ENCODE measurements at places on chromosomes 5 and 9.

DNA sequence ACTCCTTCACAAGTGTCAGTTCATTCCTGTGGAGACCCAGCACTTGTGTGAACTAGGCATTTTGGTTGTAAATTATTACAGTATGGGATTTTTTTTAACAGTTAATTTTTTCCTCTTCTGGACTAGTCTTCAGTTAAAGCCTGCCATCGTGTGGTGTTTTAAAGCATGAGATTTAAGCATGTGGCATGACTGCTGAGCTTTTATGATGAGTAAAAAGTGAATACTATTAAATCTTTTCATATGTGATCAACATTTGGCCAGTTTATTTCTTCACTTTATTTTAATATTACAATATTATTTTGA lies 25.0 kb downstream of the LMNB1 start:
- no peak overlapping the region for H3K27ac ChIP-seq
- H3K36me3 ChIP-seq = peaks cover 8% of the 10 kb centered on the region
- H3K27me3 ChIP-seq = no peaks in the 10 kb centered on the region
- H3K4me1 ChIP-seq = peaks cover 2% of the 10 kb centered on the region
- H3K4me3 ChIP-seq = no peak overlapping the region

DNA sequence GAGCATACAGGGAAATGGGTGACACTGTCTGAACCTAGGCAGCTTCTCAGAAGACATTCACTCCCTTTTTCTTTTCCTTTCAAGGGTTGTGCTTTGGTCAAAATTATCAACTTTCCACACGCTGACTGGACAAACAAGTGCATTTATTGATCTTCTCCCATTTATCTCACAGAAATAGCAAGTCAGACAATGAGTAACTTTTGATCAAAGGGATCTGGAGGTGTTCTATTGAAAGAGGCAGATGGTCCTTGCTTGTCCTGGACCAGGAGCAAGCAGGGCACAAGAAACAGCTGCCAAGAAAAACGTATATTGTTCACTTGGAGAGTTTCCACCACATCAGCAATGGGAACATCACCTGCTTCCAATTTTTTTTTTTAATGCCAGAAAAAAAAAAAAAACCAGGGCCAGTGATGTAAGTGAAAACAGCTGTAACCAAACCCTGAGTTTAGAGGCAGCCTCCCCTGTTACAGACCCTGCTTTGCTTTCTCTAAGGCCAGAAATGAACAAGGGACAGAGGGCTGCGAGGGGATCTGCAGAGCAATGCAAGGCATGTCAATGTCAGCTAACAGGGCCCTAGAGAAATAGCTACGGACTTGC lies 79.8 kb downstream of the NIPSNAP3B start:
- H3K4me3 ChIP-seq = no peak overlapping the region
- no peak overlapping the region for H3K27ac ChIP-seq
- H3K36me3 ChIP-seq = peaks cover 2% of the 10 kb centered on the region
- no peaks in the 10 kb centered on the region for H3K4me1 ChIP-seq
- H3K27me3 ChIP-seq = no peaks in the 10 kb centered on the region

DNA sequence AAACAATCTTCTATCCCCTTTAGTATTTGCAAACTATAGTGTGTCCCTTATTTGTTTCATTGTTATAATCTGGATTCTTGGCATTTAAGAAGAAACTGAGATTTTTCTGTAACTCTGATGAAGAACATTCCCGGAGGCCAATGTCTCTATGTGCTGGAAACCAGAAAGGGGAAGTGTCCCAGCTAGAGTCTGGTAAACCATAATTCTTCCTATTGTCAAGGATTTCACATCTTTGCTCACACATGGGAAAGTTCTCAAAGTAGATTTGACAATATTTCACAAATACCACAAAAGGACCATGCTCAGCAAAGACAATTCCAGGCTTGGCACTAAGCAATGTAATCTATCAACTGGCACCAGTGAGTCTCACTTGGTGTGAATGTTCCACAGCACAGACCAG lies 146.8 kb downstream of the MUSK start:
- no peaks in the 10 kb centered on the region for H3K36me3 ChIP-seq
- no peak overlapping the region for H3K4me3 ChIP-seq
- no peak overlapping the region for H3K27ac ChIP-seq
- no peaks in the 10 kb centered on the region for H3K27me3 ChIP-seq
- DNase-seq = no peak

DNA sequence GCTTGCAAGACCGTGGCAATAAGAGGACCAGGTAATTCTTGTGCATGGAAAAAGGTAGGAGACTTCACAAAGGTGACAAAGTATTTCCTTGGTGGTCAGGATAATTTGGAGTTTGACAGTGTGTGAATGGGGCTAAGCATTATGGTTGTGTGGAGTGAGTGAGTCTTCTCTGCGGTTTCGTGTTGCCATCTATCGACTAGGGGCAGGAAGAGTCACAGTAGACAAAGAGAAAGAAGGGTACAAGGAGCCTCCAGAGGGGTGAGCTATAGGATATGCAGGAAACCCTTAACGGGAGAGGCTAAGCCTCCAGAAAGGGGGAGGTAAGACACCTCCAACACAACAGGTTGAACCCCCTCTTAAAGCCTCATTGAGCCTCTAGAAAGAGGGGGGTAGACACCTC lies 64.0 kb upstream of the RANBP6 start:
- peaks cover 15% of the 10 kb centered on the region for H3K4me1 ChIP-seq
- no peaks in the 10 kb centered on the region for H3K36me3 ChIP-seq
- H3K27ac ChIP-seq = peak overlapping the region; percentile 94
- H3K27me3 ChIP-seq = no peaks in the 10 kb centered on the region
- no peak for DNase-seq

- H3K27ac ChIP-seq = peak overlapping the region; percentile 13
- peaks cover 49% of the 10 kb centered on the region for H3K36me3 ChIP-seq
- H3K4me3 ChIP-seq = no peak overlapping the region
- H3K27me3 ChIP-seq = no peaks in the 10 kb centered on the region
- DNase-seq = no peak
These were observed 9.5 kb downstream of the ARRDC3 start for GRCh38 chr5:91373600-91373999.

- H3K27me3 ChIP-seq = peaks cover 4% of the 10 kb centered on the region
- no peak overlapping the region for H3K4me3 ChIP-seq
- no peaks in the 10 kb centered on the region for H3K4me1 ChIP-seq
- H3K36me3 ChIP-seq = no peaks in the 10 kb centered on the region
These were observed 75.7 kb upstream of the FCN1 start for GRCh38 chr9:134993416-134993815.

GRCh38 chr9:98786750-98787510 lies 9.4 kb downstream of the ANKS6 start:
- H3K27me3 ChIP-seq = no peaks in the 10 kb centered on the region
- no peak overlapping the region for H3K4me3 ChIP-seq
- H3K27ac ChIP-seq = no peak overlapping the region
- DNase-seq = no peak

DNA sequence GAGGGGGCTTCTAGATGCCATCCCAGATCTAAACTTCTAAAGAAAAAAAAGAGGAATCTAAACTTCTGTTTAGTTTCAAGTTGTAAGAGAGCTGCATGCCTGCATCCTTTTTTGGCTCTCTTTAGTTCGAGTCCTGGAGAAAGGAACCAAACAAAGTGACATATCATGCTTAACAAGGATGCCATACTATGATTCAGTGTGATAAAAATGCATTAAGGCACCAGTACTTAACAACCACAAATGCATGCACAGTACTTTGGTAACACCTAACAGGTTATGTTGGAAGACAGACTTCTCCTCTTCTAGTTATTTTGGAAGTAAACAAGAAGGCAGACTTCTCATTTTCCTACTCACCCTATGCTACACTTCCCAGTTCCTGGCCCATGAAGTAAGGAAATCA lies 27.3 kb downstream of the NME5 start:
- peaks cover 3% of the 10 kb centered on the region for H3K4me1 ChIP-seq
- H3K27ac ChIP-seq = no peak overlapping the region
- peaks cover 9% of the 10 kb centered on the region for H3K27me3 ChIP-seq
- H3K4me3 ChIP-seq = no peak overlapping the region
- H3K36me3 ChIP-seq = no peaks in the 10 kb centered on the region

DNA sequence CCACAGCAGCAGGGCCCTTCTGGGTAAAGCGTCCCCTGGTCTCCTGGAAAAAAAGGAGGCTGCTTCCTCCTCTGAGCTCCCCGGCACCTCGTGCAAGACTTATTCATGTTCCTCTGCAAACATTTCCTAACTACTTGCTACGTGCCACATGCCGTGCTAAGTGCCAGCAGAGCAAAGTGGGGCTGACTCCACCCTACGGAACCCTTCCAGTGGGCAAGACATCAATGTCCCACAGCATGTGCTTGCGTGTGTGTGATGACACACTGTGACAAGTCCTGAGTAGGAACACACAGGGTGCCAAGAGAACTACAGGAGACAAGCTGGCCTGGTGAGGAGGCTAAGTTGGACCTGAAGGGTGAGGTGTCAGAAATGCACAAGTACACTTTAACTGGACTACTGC lies 57.4 kb downstream of the SEMA4D start:
- H3K4me1 ChIP-seq = peaks cover 1% of the 10 kb centered on the region
- no peaks in the 10 kb centered on the region for H3K27me3 ChIP-seq
- no peak overlapping the region for H3K27ac ChIP-seq
- no peak overlapping the region for H3K4me3 ChIP-seq
- H3K36me3 ChIP-seq = no peaks in the 10 kb centered on the region

GRCh38 chr5:38765399-38765861 lies 80.4 kb upstream of the OSMR start:
- H3K36me3 ChIP-seq = peaks cover 6% of the 10 kb centered on the region
- H3K27me3 ChIP-seq = peaks cover 8% of the 10 kb centered on the region
- no peak for DNase-seq
- no peaks in the 10 kb centered on the region for H3K4me1 ChIP-seq
- H3K27ac ChIP-seq = no peak overlapping the region

- H3K27ac ChIP-seq = no peak overlapping the region
- H3K4me1 ChIP-seq = peaks cover 27% of the 10 kb centered on the region
- DNase-seq = no peak
These were observed 490.2 kb upstream of the NUDT12 start for GRCh38 chr5:104052558-104053352.

- no peaks in the 10 kb centered on the region for H3K27me3 ChIP-seq
- H3K4me3 ChIP-seq = no peak overlapping the region
- DNase-seq = no peak
- peaks cover 35% of the 10 kb centered on the region for H3K4me1 ChIP-seq
- peak overlapping the region; percentile 18 for H3K27ac ChIP-seq
These were observed 22.7 kb downstream of the DPYSL3 start for GRCh38 chr5:147487031-147487750.

DNA sequence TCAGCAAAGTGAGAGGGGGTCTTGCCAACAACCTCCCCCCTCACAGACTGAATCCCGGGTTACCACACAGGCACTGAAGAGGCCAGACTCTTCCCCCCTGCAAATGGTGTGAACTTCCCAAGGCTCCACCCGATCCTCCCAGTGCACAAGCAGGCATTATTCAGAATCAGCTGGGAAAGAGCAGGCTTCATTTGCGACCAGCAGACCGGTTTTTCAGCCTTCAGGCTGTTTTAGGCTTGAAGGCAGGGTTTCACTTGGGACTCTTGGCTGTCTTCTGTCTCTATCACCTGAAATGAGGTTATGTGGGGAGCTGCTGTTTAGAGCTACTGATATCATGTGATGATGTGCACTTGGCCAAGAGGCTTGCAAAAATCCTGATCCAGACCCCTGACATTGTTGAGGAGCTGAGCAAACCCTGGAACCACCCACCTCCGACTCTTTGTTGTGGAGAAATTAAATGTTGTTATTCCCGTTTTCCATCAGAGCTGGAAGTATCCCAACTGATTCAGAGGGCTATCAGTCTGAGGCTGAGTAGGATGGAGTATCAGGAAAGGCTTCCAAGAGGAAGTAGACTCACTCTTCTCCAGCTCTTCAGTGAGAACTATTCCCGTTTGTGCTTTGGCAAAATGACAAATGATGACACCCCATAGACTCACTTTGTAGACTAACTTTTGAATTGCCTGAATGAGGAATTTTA lies 63.3 kb upstream of the ZFR start:
- no peak overlapping the region for H3K27ac ChIP-seq
- H3K4me3 ChIP-seq = no peak overlapping the region
- no peak for DNase-seq
- H3K4me1 ChIP-seq = peaks cover 27% of the 10 kb centered on the region
- H3K27me3 ChIP-seq = peaks cover 10% of the 10 kb centered on the region
- H3K36me3 ChIP-seq = no peaks in the 10 kb centered on the region

DNA sequence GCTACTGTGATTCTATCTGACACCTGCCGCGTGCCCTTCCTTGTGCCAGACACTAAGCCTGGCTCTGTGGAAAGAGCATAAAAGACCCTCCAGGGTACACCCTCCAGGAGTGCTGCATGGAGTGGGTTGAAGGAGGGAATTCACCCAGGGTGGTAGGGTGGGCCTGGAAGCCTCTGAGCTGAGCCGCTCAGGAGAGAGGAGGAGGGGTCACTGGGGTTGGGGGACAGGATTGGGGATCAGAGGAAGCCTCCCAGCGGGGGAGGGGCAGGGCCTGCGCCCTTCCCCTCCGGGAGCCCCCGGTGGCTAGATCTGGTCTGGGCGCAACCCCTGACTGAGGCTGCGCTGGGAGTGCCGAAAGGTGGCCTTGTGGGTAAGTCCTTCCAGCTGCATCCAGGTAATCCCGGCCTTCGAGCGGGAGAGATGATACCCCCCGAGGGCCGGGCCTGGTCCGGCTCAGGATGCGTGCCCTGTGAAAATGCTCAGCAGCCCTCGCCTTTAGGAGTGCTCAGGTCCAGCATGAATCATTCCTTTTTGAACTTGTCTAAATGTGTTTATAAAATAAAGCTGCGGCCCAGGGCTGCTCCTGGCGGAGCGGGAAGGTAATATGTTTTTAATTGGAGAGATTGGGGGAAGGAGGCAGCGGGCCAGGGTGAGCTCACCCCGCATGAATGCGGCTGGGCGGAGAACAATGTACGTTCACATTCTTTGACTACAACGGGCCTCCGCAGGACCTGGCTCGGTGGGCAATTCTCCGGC lies 118.1 kb upstream of the SMIM23 start:
- peak; percentile 85 for DNase-seq
- peak overlapping the region; percentile 96 for H3K27ac ChIP-seq
- no peaks in the 10 kb centered on the region for H3K36me3 ChIP-seq
- H3K4me3 ChIP-seq = peak overlapping the region; percentile 36
- H3K4me1 ChIP-seq = peaks cover 22% of the 10 kb centered on the region

DNA sequence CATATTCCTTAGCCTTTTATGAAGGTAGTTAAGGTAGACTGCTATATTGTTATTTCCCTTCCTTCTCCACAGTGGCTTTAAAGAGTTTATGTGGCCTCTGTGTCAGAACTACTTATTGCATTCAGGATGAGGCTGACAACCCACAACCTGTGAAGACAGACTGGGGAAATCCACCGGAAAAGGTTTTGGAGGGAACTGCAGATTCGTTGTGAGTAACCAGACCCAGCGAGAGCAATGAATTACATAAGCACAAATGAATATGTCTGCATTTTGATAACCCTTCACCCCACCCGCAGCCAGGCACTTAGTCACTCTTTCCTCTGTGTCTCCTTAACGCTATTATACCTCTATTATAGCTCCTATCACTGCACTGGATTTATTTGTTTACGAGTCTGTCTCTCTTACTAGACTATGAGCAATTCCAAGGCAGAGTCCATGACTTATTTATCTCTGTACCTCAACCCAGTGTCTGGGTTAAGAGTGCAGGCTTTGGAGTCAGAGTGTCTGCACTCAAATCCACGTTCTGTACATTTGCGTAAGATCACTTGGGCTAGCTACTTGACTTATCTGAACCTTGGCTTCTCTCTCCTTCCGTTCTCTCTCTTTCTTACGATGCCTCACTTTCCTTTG lies 19.2 kb downstream of the KCTD16 start:
- H3K4me3 ChIP-seq = no peak overlapping the region
- peak overlapping the region; percentile 57 for H3K27ac ChIP-seq
- H3K4me1 ChIP-seq = peaks cover 40% of the 10 kb centered on the region
- no peak for DNase-seq
- H3K36me3 ChIP-seq = no peaks in the 10 kb centered on the region
- H3K27me3 ChIP-seq = peaks cover 9% of the 10 kb centered on the region
